Renal pelvis (tissue), 12 donors: ENCODE measurements at places on chromosomes 11 and 22. TPM values are rescaled to one million over a fixed set of nuclear protein-coding genes. Genes with fewer than 3 reads are reported as not detected.

The CCDC87 gene
- polyA plus RNA-seq, result 0.31 TPM

DNA sequence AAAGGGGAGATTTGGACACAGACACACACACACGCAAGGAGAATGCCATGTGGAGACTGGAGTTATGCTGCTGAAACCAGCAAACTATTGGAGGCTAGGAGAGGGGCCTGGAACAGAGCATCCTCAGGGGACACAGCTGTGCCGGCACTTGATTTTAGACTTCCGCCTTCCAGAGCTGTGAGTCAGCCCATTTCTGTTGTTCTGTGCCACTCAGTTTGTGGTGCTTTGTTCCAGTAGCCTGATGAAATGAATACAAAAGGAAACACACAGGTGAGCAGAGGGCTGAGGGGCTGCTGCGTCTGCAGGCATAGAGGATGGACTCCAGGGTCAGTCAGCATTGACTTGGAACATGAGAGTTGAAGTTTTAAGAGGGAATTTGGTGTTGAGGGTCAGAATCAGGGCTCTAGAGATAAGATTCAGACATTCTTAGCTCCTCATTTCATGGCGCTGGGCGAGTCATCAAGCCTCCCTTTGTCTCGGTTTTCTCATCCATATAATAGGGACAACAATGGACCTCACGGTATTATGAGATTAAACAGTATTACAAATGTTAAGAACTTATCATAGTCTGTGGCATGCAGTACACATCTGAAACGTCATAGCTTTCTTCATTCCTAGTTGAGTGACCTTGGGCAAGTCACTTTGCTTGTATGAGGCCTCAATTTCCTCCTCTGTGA is 191.0 kb downstream of the MIAT start:
- no peak for DNase-seq

GRCh38 chr11:44398266-44399030 is 88.5 kb upstream of the ALX4 start:
- DNase-seq, result no peak

GRCh38 chr11:57480409-57481137 is 20.2 kb downstream of the RTN4RL2 start:
- DNase-seq, result no peak

The MFNG gene
- polyA plus RNA-seq, result 8.5 TPM
